ENCODE measurements at places on chromosomes 2 and 18.

GRCh38 chr18:77132369-77133050 is at the start of gene MBP:
TSS of gene MBP (minus strand) at chr18:77132783. CDS start at chr18:77105261, 27,522 bp downstream.
- DNase-seq, result no peak

- no peak for DNase-seq
These were observed 110.6 kb downstream of the TRABD2A start for GRCh38 chr2:84770280-84770679.

DNA sequence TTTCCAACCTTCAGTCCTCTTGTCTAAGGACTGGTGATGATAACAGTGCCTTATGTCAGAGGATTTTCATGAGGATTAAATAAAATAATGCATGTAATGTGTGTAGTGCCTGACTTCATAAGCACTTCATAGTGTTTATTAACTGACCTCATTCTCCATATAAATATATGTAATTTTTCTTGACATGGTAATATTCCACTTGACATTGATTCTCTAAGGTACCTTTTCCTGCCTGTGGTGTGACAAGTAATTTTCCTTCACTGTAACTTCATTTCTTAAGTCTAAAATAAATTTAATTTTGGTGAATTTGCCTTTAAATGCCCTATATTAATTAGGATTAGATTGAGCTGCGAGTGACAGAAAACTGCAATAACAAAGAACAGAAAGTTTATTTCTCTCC is 27.3 kb downstream of the SLC20A1 start:
- DNase-seq, result no peak

DNA sequence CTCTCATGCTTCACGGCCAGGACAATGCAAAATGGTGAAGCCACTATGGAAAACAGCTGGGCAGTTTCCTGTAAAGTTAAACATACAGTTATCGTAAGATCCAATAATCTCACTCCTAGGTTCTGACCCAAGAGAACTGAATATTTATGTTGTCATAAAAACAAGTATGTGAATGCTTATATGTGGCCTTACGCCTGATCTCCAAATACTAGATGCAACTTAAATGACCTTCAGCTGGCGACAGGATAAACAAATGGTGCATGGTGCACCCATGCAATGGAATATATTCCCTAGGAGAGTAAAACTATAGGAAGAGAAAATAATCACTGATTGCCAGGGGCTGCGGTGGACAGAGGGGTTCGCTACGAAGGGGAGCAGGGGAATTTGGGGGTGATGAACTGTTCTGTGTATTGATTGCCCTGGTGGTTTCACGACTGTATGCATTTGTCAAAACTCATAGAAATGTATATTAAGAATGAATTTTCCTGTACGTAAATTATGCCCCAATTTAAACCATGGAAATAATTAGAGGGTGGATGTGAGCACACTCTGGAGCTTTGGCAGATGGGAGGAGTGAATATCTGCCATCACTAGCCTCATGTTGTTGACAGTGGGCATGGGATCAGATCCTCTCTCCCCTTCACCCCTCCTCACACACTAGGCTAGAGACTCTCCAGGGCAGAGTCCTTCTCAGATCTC is 100.8 kb upstream of the MYCN start:
- DNase-seq, result no peak

DNA sequence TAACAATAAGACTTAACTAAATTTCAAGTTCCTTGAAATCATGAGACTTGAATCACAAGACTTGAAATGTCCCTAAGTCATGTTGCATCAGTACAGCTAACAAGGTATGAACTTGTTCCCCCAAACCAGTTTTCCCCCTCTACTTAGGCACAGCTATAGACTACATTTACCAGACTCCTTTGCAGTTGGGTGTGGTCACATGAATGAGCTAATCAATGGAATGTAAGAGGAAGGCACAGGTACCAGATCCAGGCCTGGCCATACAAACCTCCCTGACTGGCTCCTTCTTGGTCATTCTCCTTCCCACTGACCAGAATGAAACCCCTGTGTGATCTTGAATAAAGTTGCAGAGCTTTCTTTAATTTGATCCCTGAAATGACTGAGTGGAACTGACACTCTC is 77.8 kb downstream of the DNER start:
- DNase-seq, result no peak

GRCh38 chr2:23390152-23390551 is 5.2 kb downstream of the KLHL29 start:
- DNase-seq, result no peak
